AML-193 (cell line): ENCODE measurements at places on chromosomes 5 and 9.
A peak's percentile ranks its signal among the peaks of the same experiment; 100 is the strongest.

DNA sequence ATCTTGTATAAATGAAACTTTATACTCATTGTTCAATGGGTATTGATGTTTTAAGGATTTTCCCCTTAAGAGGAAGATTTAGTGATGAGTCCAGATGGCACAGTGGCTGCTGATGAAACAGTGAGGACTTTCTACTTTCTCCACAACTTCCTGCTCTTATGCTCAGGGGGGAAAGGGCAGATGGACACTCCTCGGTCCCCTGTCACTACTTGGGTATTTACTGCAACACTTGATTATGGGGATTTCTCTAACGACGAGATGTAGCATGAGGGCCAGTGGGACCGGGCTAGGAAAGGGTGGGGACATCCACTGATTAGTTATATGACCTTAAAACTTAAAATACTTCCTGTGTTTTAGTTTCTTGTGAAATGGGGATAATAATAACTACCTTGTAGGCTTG lies 146.1 kb upstream of the HMHB1 start:
- no peak for DNase-seq

- DNase-seq = no peak
These were observed 229.8 kb downstream of the DRD1 start for GRCh38 chr5:175214152-175214551.

- DNase-seq = no peak
These were observed 42.1 kb downstream of the UBQLN1 start for GRCh38 chr9:83665580-83666200.

- DNase-seq = peak; percentile 65
These were observed 14.0 kb downstream of the TGFBR1 start for GRCh38 chr9:99118782-99119466.

- DNase-seq = no peak
These were observed 362.7 kb upstream of the ADAMTS16 start for GRCh38 chr5:4777435-4777834.

- no peak for DNase-seq
These were observed 5.2 kb downstream of the DMXL1 start for GRCh38 chr5:119076080-119076479.

DNA sequence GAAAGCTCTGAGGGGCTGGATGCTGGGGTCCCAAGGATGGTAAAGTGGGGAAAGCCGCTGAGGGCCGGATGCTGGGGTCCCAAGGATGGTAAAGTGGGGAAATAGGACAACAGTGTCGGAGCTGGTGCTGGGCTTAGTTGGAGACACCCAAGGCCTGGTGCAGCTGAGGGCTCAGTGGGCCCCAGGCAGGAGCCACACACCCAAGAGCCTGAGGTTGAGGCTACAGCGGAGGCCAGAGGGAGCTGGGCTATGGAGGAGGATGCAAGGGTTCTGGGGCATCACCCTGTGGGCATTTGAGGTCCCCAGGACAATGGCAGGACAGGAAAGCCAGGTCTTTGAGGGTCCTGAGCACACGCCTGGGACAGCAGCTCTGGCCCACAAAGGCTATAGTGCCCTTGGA lies 19.1 kb upstream of the SLC9A3 start:
- no peak for DNase-seq

GRCh38 chr5:107792940-107793339 lies 122.2 kb upstream of the EFNA5 start:
- no peak for DNase-seq

GRCh38 chr5:141716468-141716867 lies 34.4 kb upstream of the ARAP3 start:
- no peak for DNase-seq

DNA sequence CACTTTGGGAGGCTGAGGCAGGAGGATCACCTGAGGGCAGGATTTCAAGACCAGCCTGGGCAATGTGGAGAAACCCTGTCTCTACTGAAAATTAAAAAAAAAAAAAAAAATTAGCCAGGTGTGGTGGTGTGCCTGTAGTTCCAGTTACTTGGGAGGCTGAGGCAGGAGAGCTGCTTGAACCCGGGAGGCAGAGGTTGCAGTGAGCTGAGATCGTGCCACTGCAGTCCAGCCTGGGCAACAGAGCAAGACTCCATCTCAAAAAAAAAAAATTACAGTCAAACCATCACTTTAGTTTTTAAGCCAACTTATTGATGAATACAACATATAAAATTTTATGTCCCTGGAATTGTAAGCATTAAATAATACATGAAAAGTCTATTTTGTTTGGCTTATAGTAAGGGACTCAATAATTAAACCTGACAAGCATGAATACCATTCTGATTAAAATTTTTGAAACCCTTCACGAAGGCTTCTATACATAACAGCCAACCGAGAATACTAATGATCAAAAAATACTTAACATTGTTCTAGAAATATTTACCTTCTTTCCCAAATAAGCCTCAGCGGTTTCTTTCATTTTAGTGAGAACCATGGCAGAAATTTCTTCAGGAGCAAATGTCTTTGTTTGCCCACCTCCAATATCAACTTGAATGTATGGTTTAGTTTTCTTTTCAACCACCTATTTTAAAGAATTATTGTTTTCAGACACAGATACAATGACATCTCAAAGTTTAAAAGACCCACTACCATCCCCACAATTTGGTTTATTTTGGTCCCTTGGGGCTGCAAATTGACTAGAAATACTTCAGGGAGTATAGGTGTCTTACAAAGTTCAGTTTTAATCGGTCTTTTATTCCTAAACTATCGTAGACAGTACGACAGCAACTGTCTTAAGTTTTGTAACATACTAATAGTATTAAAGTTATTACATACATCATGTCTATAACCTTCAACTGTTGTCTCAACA lies 1.2 kb downstream of the HSPA5 start:
- no peak for DNase-seq

- DNase-seq = no peak
These were observed 25.4 kb downstream of the ADAMTS16 start for GRCh38 chr5:5165541-5166002.

- no peak for DNase-seq
These were observed 1211.1 kb upstream of the CDH18 start for GRCh38 chr5:21199087-21199486.

- no peak for DNase-seq
These were observed 506 bp downstream of the ZBTB6 start for GRCh38 chr9:122912671-122912963.

GRCh38 chr5:144944936-144945335 lies 774.3 kb downstream of the KCTD16 start:
- no peak for DNase-seq

DNA sequence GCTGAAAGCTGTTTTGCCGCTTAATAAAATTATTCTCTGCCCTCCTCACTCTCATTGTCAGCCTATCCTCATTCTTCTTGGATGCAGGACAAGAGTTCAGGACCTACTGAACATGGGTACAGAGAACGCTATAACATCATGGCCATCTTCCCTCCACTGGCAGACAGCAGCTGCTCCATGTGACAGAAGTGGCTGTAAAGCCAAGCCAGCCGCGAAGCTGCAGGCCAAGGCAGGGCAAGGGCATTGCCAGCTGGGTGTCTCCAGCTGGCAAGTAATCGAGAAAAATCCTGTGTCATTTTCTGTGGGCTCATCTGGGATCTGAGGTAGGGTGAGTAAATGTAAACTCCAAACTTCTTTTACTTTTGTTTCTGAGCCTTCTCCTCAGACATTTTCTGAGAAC lies 84.8 kb downstream of the SLC25A46 start:
- DNase-seq = no peak

DNA sequence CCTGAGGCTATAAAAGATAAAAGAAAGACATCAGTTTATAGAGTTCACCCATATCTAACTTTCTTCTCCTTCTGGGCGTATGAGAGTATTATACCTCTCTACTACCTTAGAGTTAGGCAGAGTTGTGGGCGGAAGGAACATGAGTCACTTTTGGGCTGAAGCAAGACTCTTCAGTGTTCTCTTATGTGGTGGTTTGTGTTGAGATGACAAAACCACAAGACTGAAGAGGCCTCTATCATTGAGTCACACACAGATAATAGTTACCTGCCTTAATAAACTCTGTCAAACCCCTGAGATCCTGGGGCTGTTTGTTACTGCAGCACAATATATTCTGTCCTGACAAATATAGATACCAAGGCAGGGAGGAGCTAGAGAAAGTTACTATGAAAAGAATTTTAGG lies 184.2 kb downstream of the EFNA5 start:
- peak; percentile 51 for DNase-seq

DNA sequence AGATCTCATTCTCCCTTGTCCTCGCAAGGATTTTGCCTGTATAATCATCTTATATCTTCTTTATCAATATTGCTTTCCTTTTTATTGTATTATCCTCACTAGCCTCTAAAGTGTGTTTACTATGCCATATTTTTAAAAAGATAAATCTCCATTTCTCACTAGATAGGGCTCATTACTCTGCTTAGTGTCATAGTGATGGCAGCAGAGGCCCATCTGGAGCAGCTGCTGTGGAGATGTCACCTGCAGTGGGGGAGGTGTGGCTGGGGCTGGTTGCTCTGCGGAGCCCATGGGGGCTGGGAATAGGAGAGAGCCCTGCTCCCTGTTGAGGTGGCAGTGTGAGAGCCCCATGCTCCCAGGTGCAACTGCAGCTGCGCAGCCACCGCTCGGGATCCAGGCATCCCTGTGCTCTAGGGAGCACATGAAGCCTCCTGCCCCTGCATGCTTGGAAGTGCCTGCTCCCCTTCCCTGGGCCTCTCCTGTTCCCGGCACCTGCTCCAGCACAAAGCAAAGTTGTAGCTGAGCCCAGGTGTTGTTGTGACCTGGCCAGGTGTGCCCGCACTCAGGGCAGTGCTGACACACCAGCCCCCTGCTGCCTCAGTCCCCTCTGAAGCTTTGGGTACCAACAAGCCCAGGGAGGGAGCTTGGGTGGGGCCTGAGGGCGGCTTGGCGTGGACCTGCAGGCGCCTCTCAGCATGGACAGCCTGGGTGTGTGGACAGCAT lies 144.6 kb upstream of the MRPS30 start:
- no peak for DNase-seq

- DNase-seq = no peak
These were observed 161.8 kb upstream of the IRX2 start for GRCh38 chr5:2913281-2913680.

GRCh38 chr5:127280491-127281220 lies 9.9 kb upstream of the MEGF10 start:
- no peak for DNase-seq

DNA sequence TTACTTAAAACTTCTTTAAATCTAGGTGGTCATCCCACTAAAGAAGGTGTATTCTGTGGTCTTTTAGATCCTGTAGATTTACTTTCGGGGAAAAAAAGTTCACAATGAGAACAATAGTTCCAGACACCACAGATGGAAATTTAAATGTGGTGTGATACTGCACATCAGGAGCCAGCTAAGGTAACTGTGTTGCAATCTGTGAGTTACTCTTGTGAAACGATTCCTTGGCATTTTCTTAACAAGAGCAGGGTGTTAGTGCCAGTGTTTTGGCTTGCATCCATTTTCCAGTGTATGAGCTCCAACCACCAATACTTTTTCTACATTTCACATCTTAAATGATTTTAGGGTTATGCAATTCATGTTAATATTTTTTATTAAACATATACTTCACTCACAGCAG lies 674.5 kb downstream of the CETN3 start:
- DNase-seq = peak; percentile 51

- peak; percentile 24 for DNase-seq
These were observed 475.7 kb upstream of the TNC start for GRCh38 chr9:115593587-115594091.

GRCh38 chr5:178667101-178667500 lies 40.3 kb upstream of the CLK4 start:
- no peak for DNase-seq

GRCh38 chr9:33737811-33738606 lies 57.4 kb upstream of the PRSS3 start:
- peak; percentile 43 for DNase-seq

DNA sequence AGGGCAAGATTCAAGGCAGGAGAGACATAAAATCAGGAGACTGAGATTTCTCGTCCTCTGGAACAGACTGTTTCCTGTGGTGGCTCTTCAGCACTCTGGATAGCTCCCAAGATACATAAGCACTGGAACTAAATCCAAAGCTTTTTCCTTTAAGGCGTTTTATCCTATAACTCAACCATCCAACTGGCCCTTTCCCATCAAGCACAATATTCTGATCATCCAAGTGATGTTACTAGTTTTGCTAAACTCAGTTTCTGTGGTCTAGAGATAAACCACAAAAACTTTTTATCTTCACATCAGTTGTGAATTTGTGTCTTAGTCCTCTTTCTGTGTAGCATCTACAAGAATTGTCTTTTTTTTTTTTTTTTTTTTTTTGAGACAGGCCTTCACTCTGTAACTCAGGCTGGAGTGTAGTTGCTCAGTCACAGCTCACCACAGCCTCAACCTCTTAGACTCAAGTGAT lies 299.4 kb downstream of the COX7C start:
- no peak for DNase-seq

- DNase-seq = no peak
These were observed 19.7 kb upstream of the VLDLR start for GRCh38 chr9:2601785-2602378.

GRCh38 chr9:76729980-76730737 lies 34.1 kb upstream of the PCA3 start:
- no peak for DNase-seq

DNA sequence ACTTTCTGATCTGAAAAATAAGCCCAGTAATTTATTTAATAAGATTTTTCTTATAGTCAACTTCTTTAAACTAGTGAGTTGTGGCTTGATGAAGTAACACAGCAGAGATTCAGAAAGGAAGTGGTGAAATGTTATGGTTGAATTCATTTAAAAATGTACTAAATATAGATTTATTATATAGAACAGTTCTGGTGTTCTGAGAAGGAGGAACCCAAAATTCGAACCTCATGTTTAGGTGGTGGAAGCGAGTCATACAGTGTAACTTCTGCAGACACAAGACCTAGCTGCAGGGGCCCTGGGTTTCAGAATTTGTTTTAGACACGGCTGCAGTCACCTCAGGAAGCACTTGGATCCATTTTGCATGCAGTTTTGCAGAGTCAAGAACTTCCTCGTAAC lies 188.2 kb downstream of the TRIO start:
- peak; percentile 44 for DNase-seq

- DNase-seq = no peak
These were observed 9.6 kb downstream of the TMOD1 start for GRCh38 chr9:97510797-97511654.

GRCh38 chr9:135722365-135722764 lies 20.4 kb downstream of the KCNT1 start:
- no peak for DNase-seq

GRCh38 chr5:38284384-38284783 lies 26.0 kb downstream of the EGFLAM start:
- no peak for DNase-seq
